ENCODE measurements at places on chromosomes 4 and X. TPM values are rescaled to one million over a fixed set of nuclear protein-coding genes. Genes with fewer than 3 reads are reported as not detected.

DNA sequence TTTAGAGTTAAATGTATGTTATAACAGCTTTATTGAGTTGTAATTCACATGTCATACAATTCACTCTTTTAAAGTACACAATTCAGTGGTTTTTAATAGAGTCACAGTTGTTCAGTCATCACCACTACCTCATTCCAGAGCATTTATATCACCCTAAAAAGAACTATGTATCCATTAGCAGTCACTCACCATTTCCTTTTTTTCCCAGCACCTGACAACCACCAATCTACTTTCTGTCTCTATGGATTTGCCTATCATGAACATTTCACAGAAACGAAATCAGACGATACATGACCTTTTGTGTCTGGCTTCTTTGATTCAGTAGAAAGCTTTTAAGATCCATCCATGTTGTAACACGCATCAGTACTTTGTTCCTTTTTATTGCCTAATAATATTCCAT lies 52.9 kb upstream of the FRAS1 start:
- no peak overlapping the region for H3K4me3 ChIP-seq
- DNase-seq, result no peak
- no peaks in the 10 kb centered on the region for H3K4me1 ChIP-seq
- no peaks in the 10 kb centered on the region for H3K27me3 ChIP-seq
- no peak overlapping the region for H3K27ac ChIP-seq

GRCh38 chr4:174119830-174120229 lies 163.6 kb downstream of the FBXO8 start:
- H3K27me3 ChIP-seq, result no peaks in the 10 kb centered on the region
- no peak overlapping the region for H3K4me3 ChIP-seq
- no peak overlapping the region for H3K27ac ChIP-seq
- no peak for DNase-seq

DNA sequence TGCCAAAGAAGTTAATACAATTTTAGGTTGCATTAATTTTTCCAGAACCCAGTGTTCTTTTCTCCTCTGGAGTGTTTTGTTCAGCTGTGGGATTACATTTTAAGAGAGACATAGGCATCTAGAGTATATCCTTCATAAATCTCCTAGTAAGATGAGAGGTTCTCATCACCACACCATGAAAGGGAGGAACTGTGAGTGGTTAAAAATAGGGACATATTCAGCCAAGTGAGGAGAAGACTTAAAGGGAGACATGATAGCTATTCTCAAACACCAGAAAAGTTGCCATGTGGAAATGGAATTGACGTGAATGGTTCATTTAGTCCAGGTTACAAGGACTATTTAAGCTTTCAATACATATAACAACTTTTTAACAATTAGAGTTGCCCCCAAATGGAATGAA lies 6.5 kb upstream of the MRPL1 start:
- H3K4me1 ChIP-seq, result 0 out of 2 replicates have a peak, but pooled peaks cover 1% of the 10 kb centered on the region
- H3K36me3 ChIP-seq, result no peaks in the 10 kb centered on the region
- no peaks in the 10 kb centered on the region for H3K27me3 ChIP-seq
- no peak overlapping the region for H3K27ac ChIP-seq

DNA sequence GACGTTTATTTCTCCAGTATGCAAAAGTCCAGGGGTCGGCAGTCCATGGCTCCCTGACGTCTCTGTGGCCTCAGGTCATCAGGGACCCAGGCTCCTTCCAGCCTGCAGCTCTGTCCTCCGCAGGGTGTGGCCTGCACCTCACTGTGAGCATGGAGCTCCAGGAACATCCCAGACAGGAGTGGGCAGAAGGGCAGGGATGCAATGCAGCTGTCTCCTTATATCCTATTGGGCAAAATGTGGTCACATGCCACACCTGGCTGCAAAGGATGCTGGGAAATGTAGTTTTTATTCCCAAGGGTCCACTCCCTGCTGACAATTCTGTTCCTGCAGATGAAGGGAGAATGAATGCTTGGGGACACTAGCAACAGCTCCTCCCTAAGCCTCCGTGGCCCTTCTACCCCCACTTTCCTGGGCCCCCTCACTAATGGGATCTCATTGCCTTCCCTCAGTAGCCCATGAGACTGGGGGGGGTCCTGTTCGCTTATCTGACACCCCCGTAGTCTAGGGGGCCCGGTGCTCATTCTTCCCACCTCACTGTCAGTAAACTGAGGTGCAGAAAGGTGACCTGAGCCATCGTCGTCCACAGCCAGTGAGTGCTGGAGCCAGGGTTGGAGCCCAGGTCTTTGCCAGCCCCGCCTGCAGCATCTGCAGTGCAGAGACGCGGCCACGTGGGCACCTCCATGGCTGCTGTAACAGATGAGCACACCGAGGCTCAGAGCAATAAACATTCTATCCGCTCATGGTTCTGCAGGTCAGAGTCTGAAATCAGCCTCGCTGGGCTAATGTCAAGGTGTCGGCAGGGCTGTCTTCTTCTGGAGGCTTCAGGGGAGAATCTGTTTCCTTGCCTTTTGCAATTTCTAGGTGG lies 5.9 kb upstream of the GRPEL1 start:
- peaks cover 12% of the 10 kb centered on the region for H3K4me1 ChIP-seq
- peak; percentile 46 for DNase-seq
- H3K4me3 ChIP-seq, result no peak overlapping the region

IGSF1 gene
- 0.48 TPM for total RNA-seq

DNA sequence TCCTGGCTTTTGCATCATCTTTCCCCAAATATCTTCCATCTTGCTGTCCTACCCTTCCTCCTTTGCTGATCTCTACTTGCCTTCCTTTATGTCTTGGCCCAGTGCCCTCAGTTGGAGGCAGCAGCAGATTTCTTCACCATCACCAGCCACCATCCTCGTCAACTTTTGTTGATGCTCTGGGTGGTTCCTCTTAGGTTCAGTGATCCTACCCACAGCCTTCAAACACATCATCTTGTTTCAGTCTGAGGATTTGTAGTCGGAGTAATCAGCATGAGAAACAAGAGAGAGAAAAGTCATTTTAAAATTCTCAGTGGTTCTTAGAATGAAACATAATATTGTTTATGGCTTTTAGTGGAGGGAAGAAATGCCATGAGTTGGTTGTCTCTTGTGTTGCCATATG lies 65.8 kb downstream of the FTHL17 start:
- H3K4me3 ChIP-seq, result no peak overlapping the region
- DNase-seq, result no peak

- no peak for DNase-seq
- H3K27me3 ChIP-seq, result no peaks in the 10 kb centered on the region
- H3K4me1 ChIP-seq, result peaks cover 42% of the 10 kb centered on the region
- no peak overlapping the region for H3K27ac ChIP-seq
These were observed 48.1 kb downstream of the PCDH7 start for GRCh38 chr4:30768277-30768676.

DNA sequence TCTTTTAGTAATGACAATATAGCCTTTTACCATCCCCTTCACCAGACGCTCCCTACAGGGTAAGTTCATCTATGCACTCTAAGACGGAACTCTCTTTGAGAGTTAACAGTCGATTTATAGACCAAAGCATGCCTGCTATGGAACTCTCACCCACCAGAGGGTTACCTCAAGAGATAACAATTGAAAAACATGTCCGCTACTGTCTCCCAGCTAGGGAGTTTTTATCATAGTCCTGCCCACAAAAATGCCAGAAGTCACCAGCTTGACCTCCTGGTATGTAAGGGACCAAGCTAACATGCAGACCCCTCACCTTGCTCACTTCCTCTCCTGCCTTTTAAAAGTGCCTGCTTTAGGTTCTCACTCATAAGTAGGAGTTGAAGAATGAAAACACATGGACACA lies 16.7 kb upstream of the YTHDC1 start:
- no peak overlapping the region for H3K4me3 ChIP-seq
- H3K36me3 ChIP-seq, result no peaks in the 10 kb centered on the region
- H3K4me1 ChIP-seq, result peaks cover 37% of the 10 kb centered on the region
- no peak overlapping the region for H3K27ac ChIP-seq
- no peaks in the 10 kb centered on the region for H3K27me3 ChIP-seq

HPGD gene
- 0.96 TPM for total RNA-seq

IGFBP7 gene
- 151 TPM for total RNA-seq

GRCh38 chr4:185534866-185535611 lies at the start of gene PDLIM3:
Gene PDLIM3, minus strand, starts transcription at chr4:185535507. Its CDS starts 73 bp downstream, at chr4:185535434.
- peak within 1 kb of the TSS; percentile 73 for H3K4me3 ChIP-seq
- no peaks in the 10 kb centered on the region for H3K27me3 ChIP-seq
- DNase-seq, result no peak
- no peak within 1 kb of the TSS for H3K27ac ChIP-seq
- H3K36me3 ChIP-seq, result no peaks in the 10 kb centered on the region

DNA sequence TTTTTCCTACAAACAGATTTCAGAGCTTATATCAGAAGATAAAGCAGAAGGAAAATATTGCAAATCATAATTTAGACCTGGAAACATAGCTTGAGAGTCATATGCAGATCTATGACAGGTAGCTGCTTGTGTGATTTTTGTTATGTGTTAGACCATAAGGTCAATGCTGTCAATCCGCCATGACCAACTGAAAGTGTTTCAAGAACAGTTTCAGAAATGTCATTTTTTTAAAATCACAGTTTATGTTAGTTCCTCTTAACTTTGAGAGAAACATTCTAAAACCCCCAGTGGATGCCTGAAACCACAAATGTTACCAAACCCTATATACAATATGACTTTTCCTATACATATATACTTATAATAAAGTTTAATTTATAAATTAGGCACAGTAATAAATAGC lies 391.3 kb upstream of the FAM241A start:
- H3K27me3 ChIP-seq, result no peaks in the 10 kb centered on the region
- no peak overlapping the region for H3K4me3 ChIP-seq
- no peak for DNase-seq
- no peaks in the 10 kb centered on the region for H3K4me1 ChIP-seq
- H3K27ac ChIP-seq, result no peak overlapping the region

DNA sequence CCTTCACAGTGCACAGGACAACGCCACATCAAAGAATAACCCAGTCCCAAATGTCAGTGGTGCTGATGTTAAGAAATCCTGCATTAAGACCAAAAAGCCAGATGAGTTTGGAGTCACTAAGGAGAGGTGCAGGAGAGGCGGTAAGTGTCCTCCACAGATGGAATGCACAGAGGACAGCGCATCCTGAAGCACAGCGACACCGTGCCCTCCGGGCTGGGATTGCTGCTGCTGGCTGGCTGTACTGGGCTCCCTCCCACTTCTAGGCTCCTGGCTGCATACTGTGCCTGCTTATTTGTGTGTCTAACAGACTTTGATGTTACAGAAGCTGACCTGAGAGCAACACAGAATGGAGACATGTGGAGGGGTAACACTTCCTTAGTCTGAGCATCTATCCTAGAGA lies 325.6 kb upstream of the BOD1L1 start:
- DNase-seq, result no peak
- H3K27me3 ChIP-seq, result no peaks in the 10 kb centered on the region
- no peaks in the 10 kb centered on the region for H3K4me1 ChIP-seq

GRCh38 chr4:151395873-151396272 lies 13.1 kb upstream of the FHIP1A start:
- no peaks in the 10 kb centered on the region for H3K36me3 ChIP-seq
- no peaks in the 10 kb centered on the region for H3K4me1 ChIP-seq
- no peak overlapping the region for H3K4me3 ChIP-seq
- DNase-seq, result no peak
- H3K27me3 ChIP-seq, result no peaks in the 10 kb centered on the region

DNA sequence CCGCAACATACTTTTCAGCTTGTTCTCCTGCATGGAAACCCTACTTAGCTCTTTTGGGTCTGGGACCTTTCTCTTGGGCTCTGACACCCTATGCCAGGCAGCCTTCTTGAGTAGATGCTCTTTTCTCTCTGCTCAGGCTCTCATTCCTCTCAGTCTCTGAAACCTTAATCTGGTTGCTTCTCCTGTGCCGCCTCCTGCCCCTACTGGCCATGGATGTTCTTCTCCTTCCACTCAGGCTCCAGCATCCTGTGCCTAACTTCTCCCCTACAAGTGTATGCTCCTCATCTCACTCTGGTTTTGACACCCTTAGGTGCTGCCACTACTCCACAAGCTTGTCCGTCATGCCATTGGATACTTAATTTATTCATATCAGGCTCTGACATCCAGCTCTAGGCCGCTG lies 15.2 kb downstream of the BLTP1 start:
- no peak overlapping the region for H3K4me3 ChIP-seq
- DNase-seq, result no peak
- H3K36me3 ChIP-seq, result peaks cover under 1% of the 10 kb centered on the region
- H3K27ac ChIP-seq, result no peak overlapping the region

DNA sequence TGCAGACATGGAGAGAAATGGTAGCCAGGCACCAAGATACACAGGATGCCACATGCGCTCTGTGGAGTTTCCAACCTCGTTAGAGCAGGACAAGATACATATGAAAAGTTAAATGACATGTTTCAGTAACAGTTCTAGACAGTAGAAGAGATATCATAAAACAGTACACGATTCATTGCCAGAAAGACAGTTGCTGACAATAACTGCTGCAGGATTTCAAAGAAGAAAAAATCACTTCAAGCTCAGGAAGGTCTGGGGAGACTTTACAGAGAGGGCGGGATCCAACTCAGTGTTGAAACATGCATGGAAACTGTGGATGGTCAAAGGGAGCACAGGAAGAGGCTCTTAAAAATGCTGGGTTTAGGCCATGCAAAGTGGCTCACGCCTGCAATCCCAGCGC lies 31.0 kb downstream of the DCTD start:
- no peak overlapping the region for H3K27ac ChIP-seq
- no peaks in the 10 kb centered on the region for H3K27me3 ChIP-seq
- H3K4me1 ChIP-seq, result no peaks in the 10 kb centered on the region
- no peaks in the 10 kb centered on the region for H3K36me3 ChIP-seq
- no peak for DNase-seq

- peaks cover 80% of the 10 kb centered on the region for H3K4me1 ChIP-seq
- DNase-seq, result no peak
- H3K4me3 ChIP-seq, result no peak overlapping the region
- H3K27ac ChIP-seq, result peak overlapping the region; percentile 83
- H3K36me3 ChIP-seq, result no peaks in the 10 kb centered on the region
These were observed 101.5 kb upstream of the MAML3 start for GRCh38 chr4:140255467-140255866.

DNA sequence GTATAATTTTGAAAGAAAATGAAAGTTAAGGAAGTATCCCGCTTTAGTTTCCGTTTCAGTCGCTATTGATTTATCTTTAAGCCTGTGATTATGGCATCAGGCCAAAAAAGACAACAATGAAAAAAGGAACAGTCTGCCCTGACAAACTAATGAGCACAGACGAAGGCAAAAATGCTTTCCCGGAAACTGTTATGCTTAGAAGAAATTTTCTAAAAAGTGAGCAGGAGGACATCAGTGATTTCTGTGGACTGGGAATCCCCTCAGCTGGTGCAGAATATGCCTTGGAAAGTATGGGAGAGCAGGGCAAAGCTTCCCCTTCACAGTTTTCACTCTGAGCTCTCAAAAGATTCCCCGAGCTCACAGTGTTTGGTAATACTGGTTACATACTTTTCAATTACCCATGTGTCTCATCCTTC lies 5.1 kb upstream of the CXCL10 start:
- H3K27ac ChIP-seq, result no peak overlapping the region
- no peaks in the 10 kb centered on the region for H3K27me3 ChIP-seq
- no peak overlapping the region for H3K4me3 ChIP-seq
- no peak for DNase-seq

GRCh38 chrX:96440941-96441340 lies 243.7 kb upstream of the DIAPH2 start:
- H3K4me1 ChIP-seq, result peaks cover 7% of the 10 kb centered on the region
- DNase-seq, result no peak
- H3K4me3 ChIP-seq, result no peak overlapping the region
- no peaks in the 10 kb centered on the region for H3K36me3 ChIP-seq
- no peaks in the 10 kb centered on the region for H3K27me3 ChIP-seq

BMPR1B gene
- 3.2 TPM for total RNA-seq

PACRGL gene
- 23.0 TPM for total RNA-seq

OTOP1 gene
- not detected for total RNA-seq
